ENCODE measurements at places on chromosomes 16 and 17. TPM values are rescaled to one million over a fixed set of nuclear protein-coding genes. Genes with fewer than 3 reads are reported as not detected.
A peak's percentile ranks its signal among the peaks of the same experiment; 100 is the strongest.

DNA sequence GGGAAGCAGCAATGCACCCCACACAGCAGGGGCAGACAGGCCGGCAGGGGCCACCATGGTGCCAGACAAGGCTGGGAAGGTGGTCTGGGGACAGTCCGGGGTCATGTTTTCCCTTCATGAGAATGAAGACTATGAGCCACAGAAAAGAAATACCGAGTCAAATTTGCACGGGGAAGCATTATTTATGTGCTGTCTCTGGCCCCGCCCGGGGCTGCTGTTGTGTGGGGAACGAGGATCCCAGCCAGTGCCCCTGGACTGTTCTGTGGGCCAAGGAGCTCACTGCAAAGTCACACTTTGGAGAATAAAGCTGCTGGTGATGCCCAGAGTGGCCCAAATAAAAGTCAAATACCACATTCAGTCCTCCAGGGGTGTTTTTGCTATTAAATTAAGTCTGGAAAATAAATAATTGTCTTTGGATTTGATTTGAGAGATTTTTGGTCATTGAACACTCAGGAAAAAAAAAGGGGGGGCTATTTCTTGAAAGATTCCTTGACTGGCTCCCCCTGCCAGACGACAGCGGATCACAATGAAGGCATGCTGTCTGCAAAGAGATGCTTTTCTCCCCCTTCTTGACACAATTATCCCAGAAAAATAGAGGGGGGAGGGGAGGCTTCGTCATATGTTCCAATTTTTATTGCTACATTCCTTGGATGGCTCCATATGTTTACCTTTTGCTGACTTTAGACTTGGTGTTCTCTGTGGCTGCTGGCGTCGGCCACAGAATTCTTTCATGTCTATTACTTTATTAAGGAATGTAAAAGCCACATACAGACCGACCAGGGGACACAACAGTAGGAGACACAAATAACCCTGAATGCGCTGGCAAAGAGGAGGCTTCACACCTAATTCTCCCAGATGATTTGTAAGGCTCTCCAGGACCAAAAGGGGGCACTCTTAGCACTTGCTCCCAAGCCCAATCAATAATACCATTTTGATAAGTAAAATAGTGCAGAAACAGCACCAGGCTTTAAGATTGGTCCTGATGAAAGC, 27.1 kb upstream of the ANKFN1 start:
- H3K27me3 ChIP-seq, result peaks cover 10% of the 10 kb centered on the region
- H3K36me3 ChIP-seq, result no peaks in the 10 kb centered on the region
- H3K4me3 ChIP-seq, result no peak overlapping the region
- H3K4me1 ChIP-seq, result no peaks in the 10 kb centered on the region
- DNase-seq, result peak; percentile 56
- H3K27ac ChIP-seq, result no peak overlapping the region

DNA sequence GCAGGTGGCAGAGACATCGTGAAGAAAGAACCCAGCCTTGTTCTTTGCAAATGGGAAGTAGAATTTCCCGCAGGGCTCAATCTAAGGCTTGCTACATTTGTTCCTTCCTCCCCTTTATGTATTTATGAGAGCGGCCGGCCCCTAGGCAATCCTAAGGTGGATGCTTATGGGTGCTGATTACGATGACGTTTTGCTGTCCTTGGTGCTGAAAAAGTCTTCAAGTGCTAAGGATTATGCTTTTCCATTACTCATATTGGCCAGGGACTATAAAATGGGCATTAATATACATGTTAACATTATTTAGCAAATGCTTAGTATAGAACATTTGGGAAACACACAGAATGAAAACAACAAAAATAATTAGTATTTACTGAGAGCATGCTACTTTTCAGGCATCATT, 313.3 kb upstream of the XYLT1 start:
- no peaks in the 10 kb centered on the region for H3K27me3 ChIP-seq
- no peak overlapping the region for H3K4me3 ChIP-seq
- H3K27ac ChIP-seq, result no peak overlapping the region

DNA sequence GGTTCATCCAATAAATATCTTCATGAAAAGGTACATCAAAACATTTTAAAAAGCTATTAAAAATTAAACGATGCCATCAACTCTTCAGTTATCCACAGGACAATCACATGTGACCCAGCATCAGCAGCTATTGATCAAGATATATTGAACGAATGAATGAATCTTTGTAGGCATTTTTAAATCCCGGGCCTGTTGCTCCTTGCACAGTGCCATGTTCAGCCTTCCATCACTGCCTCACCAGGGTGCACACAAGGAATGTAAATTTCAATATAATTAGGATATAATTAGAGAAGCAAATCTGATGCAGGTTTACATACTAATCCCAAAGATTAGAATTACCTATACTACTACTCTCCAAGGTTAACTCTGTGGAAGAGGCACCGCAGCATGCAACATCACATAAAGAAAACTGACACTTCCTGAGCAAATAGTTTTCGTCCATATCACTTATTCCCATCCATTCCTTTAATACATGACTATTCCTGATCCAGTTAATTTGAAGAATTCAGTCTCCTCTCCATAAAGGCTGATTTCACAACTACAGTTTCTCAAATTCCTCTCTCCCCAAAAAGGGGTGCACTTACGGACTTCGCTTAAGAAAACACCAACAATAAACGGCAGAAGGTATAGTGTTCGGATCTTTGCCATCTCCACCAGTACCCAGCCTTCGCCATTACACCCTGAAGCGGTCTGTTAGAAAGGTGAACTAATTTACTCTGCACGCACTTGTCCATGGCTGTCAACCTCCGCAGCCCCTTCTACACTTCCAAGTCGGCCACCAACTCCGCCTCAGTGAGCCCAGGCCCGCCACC, 938 bp downstream of the NCOR1 start:
- H3K27me3 ChIP-seq, result no peaks in the 10 kb centered on the region
- H3K4me1 ChIP-seq, result peaks cover 22% of the 10 kb centered on the region
- DNase-seq, result peak; percentile 70

GRCh38 chr17:36613155-36613554, 11.8 kb downstream of the MRM1 start:
- no peaks in the 10 kb centered on the region for H3K4me1 ChIP-seq
- no peaks in the 10 kb centered on the region for H3K36me3 ChIP-seq
- H3K27ac ChIP-seq, result no peak overlapping the region
- no peak for DNase-seq

DNA sequence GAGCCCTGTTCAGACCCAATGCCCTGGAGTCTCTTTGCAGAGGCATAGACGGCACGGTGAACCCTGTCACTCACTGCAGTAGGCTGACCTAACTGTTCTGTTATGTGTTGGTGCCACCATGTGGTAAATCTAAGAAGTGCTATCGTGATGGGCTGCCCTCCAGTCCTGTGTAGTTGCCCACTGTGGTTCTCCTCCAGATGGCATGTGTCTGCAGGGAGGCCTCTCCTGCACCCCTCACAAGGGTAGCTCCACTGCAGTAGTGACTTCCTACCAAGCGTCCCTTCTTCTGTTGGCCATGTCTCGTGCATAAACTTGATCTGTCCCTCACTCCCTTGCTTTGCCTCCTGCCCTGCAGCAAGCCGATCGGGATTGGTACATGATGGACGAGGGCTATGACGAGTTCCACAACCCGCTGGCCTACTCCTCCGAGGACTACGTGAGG, 5.8 kb downstream of the DHX38 start:
- H3K4me1 ChIP-seq, result peaks cover 10% of the 10 kb centered on the region
- H3K27me3 ChIP-seq, result no peaks in the 10 kb centered on the region
- DNase-seq, result peak; percentile 63
- no peak overlapping the region for H3K27ac ChIP-seq

COG7 gene
- total RNA-seq, result 24.1 TPM

GRCh38 chr16:1548727-1549126, 15.3 kb downstream of the TMEM204 start:
- no peak overlapping the region for H3K4me3 ChIP-seq
- DNase-seq, result peak; percentile 71
- no peaks in the 10 kb centered on the region for H3K27me3 ChIP-seq
- peaks cover 51% of the 10 kb centered on the region for H3K4me1 ChIP-seq
- peaks cover 6% of the 10 kb centered on the region for H3K36me3 ChIP-seq

DOC2A gene
- total RNA-seq, result 0.58 TPM

DNA sequence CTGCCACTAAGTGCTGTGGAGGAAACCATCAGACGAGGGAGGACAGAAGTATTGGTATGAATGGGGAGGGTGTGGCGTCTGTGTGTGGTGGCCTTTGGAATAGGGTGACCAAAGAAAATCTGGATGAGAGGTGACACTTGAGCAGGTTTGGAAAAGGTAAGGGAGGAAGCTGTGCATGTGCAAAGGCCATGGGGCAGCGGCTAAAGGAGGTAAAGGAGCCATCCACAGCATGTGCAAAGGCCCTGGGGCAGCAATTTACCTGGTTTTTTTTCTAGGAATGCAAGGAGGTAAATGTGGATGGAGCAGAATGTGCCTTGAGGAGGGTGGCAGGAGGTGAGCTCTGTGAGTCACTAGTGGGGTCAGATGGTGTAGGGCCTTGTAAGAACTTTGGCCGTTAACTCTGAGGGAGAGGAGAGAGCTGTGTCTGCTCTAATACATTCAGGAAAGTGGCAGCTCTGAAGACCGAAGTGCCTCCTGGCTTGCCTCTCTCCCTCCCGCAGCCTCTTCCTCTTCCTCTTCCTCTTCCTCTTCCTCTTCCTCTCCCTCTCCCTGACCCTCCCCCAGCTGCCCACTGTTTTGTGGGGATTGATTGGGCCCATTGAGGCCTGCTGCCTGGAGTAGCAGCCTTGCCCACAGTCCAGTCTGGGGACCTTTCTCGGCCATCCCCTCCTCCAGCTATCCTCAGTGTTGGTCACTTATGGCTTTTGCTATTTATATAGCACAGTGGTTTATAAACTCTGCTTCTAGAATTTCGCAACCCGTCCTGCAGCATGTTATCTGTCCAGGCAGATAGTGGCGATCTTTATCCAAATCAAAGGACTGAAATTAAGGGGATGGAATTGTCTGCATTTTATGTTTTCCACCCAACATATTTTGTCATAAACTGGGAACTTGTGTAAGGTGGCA, 38.7 kb downstream of the CMIP start:
- peaks cover 2% of the 10 kb centered on the region for H3K36me3 ChIP-seq
- no peaks in the 10 kb centered on the region for H3K27me3 ChIP-seq
- DNase-seq, result no peak
- no peak overlapping the region for H3K4me3 ChIP-seq
- no peak overlapping the region for H3K27ac ChIP-seq
- peaks cover 31% of the 10 kb centered on the region for H3K4me1 ChIP-seq

DNA sequence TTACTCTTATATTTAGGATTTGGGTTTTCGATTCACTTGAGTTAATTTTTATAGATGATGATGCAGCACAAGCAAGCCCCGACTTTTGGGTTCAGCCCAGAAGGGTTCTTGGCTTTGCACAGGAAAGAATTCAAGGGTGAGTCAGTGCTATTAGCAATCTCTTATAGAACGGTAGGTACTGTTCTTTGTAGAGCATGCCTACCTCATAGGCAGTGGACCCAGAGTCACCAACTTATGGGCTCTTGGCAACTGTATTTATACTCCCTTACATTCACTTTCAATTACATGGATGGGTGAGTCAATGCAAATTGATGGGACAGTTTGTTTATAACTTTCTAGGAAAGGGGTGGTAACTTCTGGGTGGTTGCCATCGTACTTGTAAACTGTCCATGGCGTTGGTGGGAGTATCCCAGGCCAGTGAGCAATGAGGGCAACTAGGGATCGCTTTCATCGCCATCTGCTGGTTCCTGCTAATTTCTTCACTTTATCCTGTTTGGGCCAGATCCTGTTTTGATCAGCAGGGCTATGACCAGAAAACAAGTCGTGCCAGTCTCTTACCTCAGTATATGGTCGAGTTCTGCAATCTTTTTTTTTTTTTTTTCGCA, 362.6 kb downstream of the CNTNAP4 start:
- no peaks in the 10 kb centered on the region for H3K36me3 ChIP-seq
- no peaks in the 10 kb centered on the region for H3K4me1 ChIP-seq
- H3K27me3 ChIP-seq, result no peaks in the 10 kb centered on the region

DNA sequence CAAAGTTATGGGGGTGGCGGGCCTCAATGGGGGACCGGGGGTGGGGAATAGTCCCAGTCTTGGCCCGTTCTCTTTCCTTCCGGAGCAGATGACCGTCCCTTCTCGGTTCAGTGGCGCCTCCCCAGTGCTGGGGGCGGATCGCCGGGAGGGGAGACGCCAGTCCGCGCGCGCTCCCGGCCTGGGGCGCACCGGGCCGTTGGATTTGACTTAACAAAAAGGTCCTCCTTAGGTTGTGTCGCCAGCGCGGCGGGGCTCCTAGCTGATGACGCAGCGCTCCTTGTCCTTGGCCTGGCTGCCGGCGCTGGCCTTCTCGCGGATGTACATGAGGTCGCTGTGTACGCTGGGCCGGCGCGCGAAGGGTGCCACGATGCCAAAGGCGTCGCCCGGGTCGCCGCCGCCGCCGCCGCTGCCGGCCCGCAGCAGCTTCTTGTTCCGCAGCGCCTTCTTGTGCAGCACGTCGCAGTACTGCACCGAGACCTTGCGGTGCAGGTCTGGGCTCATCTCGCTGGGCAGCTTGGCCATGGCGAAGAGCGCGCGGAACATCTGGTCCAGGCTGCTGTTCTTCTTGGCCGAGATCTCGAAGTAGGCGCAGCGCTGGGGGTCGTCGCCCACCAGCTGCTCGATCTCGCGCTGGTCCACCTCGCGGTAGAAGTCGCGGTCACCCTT, 1.2 kb downstream of the RASD1 start:
- no peaks in the 10 kb centered on the region for H3K27me3 ChIP-seq
- H3K36me3 ChIP-seq, result peaks cover 8% of the 10 kb centered on the region
- H3K4me1 ChIP-seq, result peaks cover 13% of the 10 kb centered on the region
- peak; percentile 64 for DNase-seq
- no peak overlapping the region for H3K27ac ChIP-seq

- H3K27ac ChIP-seq, result no peak overlapping the region
- no peaks in the 10 kb centered on the region for H3K27me3 ChIP-seq
- H3K4me1 ChIP-seq, result no peaks in the 10 kb centered on the region
- H3K4me3 ChIP-seq, result no peak overlapping the region
- no peak for DNase-seq
These were observed 174.6 kb downstream of the TOX3 start for GRCh38 chr16:52372313-52372712.

GAS2L2 gene
- total RNA-seq, result not detected

DNA sequence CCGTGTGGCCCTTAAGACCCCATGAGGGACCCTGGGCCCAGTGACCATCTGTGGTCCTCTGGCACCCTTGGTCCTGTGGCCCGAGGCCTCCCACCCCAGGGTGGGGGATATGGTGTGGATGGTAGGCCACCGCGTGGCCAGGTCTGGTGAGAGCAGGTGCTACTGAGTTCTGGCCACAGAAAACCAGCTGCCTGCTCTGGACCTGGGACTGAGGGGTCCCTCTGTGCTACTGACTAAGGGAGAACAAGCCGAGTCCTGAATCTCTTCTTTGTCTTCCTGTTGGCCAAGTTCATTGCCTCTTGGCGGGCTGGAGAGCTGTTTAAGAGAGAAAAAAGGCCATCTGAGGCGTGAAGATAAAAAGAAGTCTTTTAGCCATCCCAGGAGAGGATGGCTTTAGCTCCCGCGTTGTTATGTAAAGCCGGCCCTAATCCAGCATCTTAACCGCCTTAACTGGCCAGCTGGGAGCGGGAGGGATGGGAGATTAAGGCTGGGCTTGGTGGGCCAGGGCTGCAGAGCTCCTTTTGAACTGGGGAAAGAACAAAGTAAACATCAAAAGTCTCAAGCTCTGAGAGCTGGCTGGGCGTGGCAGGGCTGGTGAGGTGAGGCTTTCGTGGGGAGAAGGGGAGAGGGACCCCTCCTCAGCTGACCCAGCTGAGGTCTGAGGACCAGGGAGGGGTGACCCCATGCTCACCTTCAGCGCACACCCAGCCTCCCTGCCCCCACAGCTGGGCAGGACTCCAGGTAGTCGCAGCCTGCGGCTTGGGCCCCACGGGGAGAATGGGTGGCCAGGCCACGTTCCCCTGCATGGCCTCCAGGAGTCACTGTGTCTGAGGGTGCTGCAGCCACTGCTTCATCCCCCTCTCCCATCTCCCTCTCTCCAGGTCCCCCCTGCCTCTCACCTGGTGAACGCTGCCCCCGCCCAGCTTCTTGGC, 62.4 kb downstream of the NKD1 start:
- H3K36me3 ChIP-seq, result no peaks in the 10 kb centered on the region
- DNase-seq, result no peak
- H3K4me3 ChIP-seq, result no peak overlapping the region
- no peak overlapping the region for H3K27ac ChIP-seq

All from endothelial cell of umbilical vein (primary cell).